ENCODE measurements at places on chromosomes 6 and 20.

- DNase-seq, result no peak
These were observed 84.5 kb upstream of the PRND start for GRCh38 chr20:4637081-4637797.

GRCh38 chr20:24049081-24049480 is 60.5 kb upstream of the GGTLC1 start:
- no peak for DNase-seq

GRCh38 chr6:38047562-38047961 is 228.0 kb downstream of the ZFAND3 start:
- no peak for DNase-seq

- no peak for DNase-seq
These were observed 98.4 kb downstream of the SNX5 start for GRCh38 chr20:17870086-17870740.

All from fibroblast of the conjunctiva (primary cell).